HuH-7 (cell line): ENCODE measurements at places on chromosomes 6 and 20.

DNA sequence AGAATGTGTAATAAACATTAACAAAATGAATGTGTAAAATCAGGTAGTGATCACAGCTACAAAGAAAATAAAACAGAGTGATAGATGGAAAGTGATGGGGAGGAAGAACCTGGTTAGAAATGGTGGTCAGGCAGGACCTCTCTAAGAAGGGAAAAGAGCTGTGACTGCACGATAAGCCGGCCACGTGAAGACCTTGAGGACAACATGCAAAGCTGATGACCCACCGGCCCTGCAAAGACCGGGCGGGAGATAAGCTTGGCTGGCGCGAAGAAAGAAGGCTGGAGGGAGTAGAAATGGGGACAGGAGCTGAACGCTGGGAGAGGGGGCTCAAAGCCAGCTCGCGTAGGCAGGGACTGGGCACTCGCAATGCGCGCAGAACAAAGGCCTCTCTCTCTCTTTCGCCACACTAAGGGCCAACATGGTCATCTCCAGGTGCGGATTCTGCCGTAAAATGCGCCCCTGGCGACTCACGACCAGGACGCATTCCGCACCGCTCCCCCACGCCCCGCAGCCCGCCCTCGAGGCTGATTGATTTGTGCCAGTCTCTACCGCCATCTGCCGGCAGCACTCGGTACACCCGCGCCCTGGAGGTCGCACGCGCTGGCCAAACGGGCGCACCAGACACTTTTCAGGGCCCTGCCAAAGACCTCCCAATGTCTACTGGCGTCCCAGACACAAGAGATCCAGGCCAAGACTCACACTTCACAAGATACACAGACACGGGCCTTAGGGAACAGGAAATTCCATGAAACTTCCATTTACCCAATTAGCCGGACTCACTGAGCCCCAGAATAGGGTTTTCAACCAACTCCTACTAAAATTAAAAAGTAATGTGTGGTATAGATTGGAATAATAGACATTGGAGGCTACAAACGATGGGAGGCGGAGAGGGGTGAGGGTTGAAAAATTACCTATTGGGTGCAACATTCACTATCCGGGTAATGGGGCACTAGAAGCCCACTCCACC is 9.4 kb downstream of the DEFB132 start:
- peak; percentile 97 for DNase-seq

- no peak for DNase-seq
Observed at GRCh38 chr20:1813101-1813529, 82.1 kb upstream of the SIRPA start.

DNA sequence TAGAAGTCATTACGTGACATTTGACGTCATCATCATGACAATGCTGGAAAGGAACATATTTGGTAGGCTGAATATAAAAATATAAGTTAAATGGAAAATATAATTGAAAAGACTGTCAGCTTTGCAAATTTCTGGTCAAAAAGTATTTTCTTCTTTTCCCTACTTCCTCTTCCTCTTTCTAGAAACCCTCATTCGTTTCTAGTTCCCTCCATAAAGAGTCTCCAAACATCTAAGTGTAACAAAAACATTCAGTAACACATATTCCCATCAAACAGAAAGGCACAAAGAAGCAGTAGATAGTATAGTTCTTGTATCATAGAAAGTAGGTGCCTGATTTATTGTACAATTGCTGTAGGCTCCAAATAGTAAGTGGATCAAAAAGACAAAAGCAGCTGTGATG is 150.8 kb upstream of the FAM83B start:
- DNase-seq: no peak

GRCh38 chr6:159075506-159076228 is 30.9 kb upstream of the TAGAP start:
- DNase-seq: no peak

DNA sequence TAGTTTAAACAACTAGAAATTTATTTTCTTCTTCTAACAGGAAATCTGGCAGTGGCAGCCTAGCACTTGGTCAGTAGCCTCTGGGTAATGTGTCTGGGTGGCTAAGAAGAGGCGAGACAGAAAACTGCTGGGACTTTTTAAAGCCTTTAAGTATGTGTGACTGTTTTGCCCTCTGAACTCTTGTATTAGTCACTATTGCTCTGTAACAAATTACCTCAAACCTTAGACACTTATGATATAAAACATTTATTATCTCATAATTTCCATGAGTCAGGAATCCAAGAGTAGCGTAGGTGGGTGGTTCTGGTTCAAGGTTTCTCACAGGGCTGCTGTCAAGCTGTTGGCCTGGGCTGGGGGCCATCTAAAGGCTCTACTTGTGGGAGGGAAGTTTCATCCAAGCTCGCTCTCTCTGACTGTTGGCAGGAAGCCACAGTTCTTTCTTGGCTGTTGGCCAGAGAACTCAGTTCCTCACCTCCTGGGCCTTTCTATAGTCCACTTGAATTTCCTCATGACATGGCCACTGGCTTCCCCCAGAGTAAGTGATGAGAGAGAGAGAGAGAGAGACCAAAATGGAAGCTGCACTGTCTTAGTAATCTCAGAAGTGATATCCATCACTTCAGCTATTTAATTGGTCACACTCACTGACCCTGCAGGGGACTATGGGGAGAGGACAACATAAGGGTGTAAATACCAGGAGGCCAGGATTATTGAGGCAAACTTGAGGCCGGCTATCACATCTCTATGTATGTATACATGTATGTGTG is 17.4 kb upstream of the TBC1D22B start:
- no peak for DNase-seq

DNA sequence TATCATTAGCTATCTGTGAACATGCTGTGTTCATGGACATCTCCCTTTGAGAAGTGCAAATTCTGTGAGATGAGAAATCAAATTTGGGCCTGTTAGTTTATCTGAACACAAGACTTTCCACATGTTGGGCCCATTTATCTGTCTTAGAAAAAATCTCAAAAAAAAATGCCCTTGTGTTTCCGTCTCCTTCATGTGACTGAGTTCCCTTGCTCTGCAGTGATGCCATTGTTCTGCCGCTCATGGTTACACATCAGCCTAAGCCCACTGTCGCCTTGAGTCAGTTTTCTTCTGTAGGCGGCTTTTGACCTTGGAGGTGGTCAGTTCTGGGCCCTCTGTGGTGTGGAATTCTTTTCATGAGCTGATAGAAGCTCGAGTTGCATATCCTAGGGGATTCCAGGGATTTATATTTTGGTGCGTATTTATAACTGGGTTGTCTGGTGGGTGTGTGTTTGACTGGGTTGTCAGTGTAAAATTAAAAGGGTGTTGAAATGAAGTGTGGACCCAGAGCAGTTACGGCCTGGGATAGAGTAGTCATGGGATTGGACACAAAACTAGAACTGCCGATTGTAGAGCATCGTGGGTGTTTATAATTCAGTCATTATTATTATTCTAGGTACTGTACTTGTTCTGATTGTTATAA is 156.7 kb downstream of the JARID2 start:
- DNase-seq: no peak

GRCh38 chr6:163260111-163260895 is 154.2 kb upstream of the QKI start:
- DNase-seq: no peak

GRCh38 chr6:5302995-5303622 is 41.8 kb downstream of the FARS2 start:
- peak; percentile 37 for DNase-seq

GRCh38 chr20:39067526-39068216 is 105.5 kb downstream of the DHX35 start:
- no peak for DNase-seq

DNA sequence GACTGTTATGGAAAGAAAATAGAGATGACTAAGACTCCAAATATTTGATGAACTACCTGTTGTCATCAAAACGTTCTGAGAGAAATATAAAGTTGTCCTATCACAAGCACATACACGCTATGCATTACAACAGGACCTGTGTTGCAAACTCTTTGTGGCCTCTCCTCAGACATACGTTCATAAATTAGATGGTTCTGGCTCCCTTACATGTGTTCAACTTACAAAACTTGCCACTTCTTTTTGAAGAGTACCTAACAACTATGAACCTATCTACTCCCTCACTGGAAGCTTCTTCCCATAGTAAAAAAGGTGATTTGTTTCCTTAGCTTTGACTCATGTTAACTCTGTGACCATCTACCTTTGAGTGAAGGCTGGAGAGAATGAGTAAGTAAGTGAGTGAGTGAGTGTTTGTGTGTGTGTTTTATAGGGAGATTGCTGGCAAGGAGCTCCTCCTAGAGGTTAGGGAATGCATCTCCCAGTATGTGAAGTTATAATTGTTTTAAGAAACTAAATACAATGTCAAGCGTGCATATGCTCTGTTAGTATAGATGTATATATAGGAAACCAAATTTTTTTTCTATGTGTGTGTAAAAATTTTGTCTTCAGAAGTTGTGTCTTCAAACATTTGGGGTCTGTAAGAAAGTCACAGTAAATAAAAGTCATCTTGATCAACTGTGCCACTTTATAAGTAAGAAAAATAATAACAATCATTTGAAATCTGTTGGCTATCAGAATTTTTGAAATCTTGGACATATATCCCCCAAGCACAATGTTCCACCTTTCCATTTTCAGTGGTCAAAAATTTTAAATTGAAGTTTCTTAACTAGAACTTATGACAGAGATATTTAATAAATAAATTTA is 1211.1 kb upstream of the GJE1 start:
- DNase-seq: peak; percentile 56

- DNase-seq: no peak
Observed at GRCh38 chr20:10788055-10788454, 114.3 kb upstream of the JAG1 start.

GRCh38 chr6:30727920-30728553 is 7.9 kb downstream of the TUBB start:
- no peak for DNase-seq

GRCh38 chr6:35401514-35401913 is 50.6 kb upstream of the FANCE start:
- DNase-seq: no peak

- DNase-seq: no peak
Observed at GRCh38 chr6:17032988-17033634, 68.7 kb upstream of the STMND1 start.

- DNase-seq: no peak
Observed at GRCh38 chr6:31468311-31468710, 29.6 kb upstream of the MICB start.

DNA sequence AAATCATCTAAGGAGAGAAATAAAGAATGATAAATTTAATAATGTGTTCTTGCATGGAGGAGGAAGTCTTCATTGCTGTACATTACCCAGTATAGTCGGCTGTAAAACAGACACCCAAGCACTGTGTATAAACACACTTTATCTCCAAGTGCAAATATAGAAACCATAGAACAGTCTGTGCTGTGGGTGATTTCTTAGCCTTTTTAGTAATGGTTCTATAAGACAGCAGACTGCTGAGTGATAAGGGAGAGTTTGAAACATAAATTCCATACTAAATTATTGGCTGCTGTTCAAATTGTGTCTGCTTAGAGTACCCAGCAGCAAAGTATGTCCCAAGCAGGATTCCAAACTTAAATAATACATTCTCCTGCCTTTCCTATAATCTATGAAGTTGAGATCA is 4.6 kb downstream of the FILIP1 start:
- peak; percentile 4 for DNase-seq

DNA sequence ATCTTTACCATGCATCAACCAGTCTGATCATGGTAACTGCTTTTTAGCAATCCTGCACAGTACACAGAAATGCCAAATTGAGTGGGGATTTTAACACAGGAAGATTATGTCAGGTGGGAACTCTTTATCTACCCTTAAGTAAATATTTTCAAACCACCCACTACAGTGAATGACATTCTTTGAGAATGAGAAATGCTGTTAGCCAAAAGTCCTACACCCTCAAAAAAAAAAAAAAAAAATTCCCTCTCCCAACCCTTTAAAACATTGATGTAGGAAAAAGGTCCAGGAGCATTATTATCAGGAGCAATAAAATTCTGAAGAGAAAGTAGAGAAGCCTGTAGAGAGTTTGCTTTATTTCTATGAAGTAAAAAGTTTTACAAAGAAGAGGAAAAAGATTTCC is 307.2 kb upstream of the THEMIS start:
- peak; percentile 28 for DNase-seq

- DNase-seq: no peak
Observed at GRCh38 chr6:167446046-167446445, 121.2 kb downstream of the TTLL2 start.

GRCh38 chr6:84137051-84137375 is 90.4 kb downstream of the CEP162 start:
- DNase-seq: no peak

GRCh38 chr20:58078741-58079522 is 149.5 kb downstream of the ANKRD60 start:
- no peak for DNase-seq

GRCh38 chr20:12012241-12013222 is 94.8 kb downstream of the BTBD3 start:
- peak; percentile 85 for DNase-seq

DNA sequence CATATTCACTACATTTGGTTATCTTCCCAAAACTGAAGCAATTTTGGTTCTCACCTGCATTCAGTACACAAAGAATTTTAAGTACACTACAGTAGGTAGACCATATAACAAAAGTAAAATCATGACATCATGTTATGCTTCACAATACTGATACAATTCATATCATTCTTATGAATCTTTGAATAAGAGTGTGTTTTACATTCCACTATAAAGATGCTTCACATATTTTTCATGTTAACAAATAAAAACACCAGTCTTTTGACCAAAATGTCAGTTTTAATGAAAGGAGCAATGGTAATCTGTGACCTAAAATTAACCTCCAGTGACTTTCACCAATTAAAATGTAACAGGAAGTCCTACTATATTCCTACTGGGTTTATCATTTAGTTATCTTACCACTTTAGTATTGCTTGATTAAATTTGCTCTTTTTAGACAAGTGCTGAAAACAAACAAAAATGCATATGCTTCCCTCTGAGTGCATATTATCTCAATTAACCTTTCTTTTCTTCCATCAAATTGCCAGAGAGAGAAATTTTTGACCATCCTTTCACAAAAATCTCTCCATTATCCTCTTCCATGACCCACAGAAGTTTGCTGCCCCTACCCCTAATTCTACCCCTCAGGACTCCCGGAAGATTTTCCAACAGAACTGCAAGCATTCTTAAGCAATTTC is 49.3 kb downstream of the PHIP start:
- no peak for DNase-seq

DNA sequence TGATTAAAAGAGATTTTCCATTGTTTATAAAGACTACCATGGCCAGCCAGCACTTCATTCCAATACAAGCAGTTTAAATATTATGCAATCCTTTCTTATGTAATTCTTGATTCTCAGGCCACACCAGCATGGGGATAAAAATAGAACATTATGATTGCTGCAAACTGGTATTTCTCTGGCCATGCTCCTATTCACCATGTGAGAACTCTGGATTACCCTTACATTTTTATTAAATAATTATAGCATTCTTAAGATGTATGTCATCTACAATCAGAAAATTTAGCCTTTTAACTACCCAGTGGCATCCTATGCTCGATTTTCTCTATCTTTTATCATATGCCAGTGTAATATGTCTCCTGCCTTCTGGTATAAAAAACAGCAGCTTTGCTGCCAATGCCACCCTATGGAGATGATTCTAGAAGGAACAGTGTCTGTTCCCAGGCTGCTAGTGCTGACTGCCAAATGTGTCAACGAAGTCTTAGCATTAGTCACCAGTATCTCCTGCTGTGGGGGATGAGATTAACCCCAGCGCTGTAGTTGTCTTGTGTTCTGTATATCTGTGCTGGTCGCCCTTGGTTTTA is 501.4 kb downstream of the BCKDHB start:
- DNase-seq: no peak

GRCh38 chr6:46888031-46888430 is 33.7 kb downstream of the ADGRF5 start:
- DNase-seq: no peak
